NCI-H82 (cell line): ENCODE measurements at places on chromosomes 16 and 17.

DNA sequence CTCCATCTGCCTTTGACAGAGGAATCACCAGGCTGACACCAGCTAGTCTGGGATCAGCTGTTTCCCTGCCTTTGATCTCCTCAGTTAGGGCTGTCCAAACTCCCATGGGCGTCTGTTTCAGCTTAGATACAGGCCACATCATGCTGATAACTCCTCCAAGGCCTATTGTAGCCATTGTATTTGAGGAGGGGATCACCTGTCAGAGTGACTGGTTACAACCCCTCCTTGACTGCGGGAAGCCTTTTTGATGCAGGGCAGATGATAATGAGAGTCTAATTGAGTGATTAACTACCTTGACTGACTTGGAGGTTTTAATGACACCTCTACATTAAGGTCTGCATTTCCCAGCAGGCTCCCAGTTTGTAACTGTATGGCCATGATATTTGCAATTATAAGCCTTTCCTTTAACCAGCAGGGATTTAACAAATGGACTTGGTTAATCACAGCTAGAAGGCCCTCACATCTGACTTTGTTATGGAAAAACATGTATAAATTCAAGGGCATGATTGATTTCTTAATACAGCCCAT is 863.5 kb downstream of the KCNJ2 start:
- DNase-seq: peak; percentile 13

DNA sequence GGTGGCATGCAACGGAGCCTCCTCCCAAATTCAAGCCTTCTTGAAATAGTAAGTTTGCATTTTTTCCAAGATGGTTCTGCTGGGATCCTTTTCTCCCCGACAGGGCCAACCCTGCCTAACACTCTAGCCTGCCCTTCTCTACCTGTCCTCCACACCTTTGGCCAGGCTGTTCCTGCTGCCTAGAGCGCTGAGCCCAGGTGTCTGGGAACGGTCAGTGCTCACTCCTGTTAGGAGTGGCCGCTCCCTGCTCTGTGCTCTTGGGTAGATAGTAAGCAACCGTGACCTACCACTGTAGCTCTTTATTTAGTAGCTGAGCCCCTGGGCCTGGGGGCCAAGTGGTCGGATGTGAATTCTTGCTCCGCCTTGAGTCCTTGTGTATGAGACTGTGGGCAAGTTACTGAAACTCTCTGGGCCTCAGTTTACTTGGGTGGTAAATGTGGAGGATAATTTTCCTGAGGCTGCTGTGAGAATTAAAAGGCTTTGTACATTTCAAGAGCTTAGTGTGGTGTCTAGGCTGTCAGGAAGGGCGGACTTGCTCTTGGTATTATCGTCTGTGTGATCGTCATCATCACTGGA is 44.0 kb upstream of the GSE1 start:
- no peak for DNase-seq

DNA sequence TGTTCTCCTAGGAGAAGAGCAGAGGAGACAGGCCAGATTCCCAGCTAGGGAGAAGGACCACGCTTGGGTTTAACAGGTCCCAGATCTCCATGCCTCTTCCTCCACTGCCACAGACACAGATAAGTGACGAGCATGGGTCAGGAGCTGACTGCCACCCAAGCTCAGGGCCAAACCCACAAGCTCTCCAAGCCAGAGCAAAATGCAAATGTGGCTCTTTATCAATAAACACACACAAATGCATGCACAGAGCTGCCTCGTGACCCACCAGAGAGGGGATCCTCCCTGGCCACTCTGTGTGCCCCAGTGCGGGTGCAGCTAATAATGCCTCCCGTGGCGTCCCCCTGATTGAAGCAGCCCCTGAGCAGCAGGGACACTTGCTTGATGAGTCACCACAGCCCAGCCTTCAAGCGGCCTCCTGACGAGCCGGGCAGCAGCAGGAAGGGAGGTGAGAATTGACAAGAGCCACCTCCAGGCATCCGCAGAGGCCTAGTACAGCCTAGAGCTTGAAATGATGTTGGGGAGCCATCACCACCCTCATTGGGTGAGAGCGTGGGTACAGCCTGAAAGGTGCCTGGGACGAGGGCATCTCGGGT is 143.9 kb downstream of the CCDC182 start:
- DNase-seq: no peak

- no peak for DNase-seq
These were observed 122.0 kb downstream of the IRF8 start for GRCh38 chr16:86020971-86021370.

GRCh38 chr17:5772720-5773119 is 188.4 kb upstream of the NLRP1 start:
- DNase-seq: no peak

DNA sequence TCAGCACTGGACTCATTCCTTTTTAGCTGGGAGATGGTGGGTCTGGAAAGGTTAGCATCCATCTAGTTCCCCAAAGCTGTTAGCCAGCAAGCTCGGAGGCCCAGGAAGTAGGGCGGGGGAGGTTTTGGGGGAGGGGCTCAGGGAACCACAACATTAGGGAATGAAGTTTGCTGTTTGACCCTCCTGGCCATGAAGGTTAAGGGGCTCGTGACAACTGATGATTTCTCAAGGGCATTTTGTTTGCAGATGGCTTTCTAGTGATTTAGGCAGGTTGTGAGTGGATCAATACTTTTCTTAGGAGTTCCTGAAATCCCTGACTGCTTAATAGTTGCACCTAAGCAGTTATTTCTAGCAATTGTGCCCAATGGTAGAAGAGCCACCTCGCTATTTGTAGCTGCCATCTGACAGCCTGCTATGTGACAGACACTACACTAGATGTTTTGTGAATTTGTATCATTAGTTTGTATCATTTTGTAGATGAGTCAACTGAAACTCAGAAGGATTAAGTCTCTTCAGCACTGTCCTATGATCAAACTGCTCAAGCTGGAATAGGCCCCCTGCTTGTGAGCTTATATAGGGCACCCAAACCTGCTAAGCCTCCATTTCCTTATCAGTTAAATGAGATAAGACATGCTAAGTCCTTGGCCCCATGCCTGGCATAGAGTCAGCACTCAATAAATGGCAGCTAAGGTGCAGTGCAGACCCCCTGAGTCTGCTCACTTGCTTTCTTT is 146.4 kb downstream of the IRX3 start:
- peak; percentile 31 for DNase-seq

GRCh38 chr17:42543190-42544079 is 7.4 kb downstream of the NAGLU start:
- DNase-seq: no peak

- DNase-seq: peak; percentile 33
These were observed 714 bp downstream of the SPATA33 start for GRCh38 chr16:89658221-89658879.

GRCh38 chr17:10698096-10698818 is 863 bp downstream of the ADPRM start:
- DNase-seq: peak; percentile 44

GRCh38 chr17:49288388-49288787 is 57.8 kb upstream of the PHOSPHO1 start:
- no peak for DNase-seq

- DNase-seq: peak; percentile 12
These were observed 604.0 kb upstream of the SALL1 start for GRCh38 chr16:51755039-51755501.

DNA sequence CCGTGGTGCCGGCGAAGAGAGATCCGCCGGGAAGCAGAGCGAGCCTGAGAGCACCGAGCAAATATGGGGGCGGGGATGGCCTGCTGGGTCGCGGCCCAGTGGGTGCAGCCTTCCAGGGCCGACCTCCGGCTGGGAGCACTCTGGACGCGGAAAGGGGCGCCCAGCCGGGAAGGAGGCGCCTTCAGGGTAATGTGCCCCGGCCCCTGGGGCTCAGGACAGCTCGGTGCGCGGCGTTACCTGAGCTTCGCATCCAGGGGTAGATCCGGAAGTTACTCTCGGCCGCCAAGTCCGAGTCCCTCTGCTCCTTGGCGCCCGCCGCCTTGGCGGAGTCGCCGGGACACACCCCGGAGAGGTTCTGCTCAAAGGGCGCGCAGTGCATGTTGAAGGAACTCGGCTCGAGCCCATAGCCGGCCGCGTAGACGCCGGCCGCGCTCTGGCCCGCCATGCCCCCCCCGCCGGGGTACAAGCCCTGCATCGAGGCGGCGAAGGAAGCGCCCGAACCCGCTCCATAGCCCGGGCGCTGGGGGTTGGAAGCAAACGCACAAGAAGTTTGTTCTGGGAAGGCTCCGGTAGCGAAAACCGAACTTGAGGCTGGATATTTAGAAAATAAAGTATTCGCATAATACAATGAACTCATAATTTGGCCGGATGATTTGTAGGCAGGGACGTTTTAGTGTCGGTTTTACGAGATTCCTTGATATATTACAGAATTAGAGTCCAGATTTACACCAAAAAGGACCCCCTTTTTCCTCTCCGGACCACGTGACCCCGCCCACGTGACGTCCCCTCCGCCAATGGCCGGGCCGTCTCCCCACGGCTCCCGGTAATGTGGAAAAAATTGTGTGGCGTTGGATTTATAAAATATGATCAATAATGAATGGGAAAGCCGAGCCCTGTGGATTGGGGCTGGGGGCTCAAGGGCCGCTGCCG is at the start of gene HOXB7:
TSS of gene HOXB7 (minus strand) at position 736 of the 930 bp plus-strand sequence. CDS start at position 637, 99 bp downstream.
- DNase-seq: peak; percentile 38

- DNase-seq: peak; percentile 45
These were observed 32.8 kb upstream of the ABCC12 start for GRCh38 chr16:48188449-48189102.

GRCh38 chr16:22969567-22969966 is 155.6 kb downstream of the HS3ST2 start:
- no peak for DNase-seq

DNA sequence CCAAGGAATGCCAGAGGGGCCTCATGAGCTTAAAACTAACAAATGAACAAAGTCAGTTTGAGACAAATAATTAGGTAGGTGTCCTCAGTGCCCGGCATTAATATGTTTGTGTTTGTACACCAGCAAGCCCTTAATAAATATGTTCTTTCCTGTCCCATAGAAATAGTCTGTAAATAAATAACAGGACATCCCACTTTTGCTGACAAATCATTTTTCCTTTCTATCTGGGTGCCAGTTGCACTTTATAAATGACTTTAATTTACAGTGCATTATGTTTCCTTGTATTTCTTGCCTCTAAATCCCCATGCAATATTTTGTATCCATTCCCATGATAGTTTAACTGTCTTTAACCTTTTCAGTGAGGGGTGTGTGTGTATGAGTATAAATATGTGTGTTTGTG is 170.3 kb downstream of the CBLN1 start:
- DNase-seq: no peak

- DNase-seq: no peak
These were observed 115.1 kb upstream of the ZKSCAN2 start for GRCh38 chr16:25372716-25373115.

- no peak for DNase-seq
These were observed 13.0 kb downstream of the CCDC182 start for GRCh38 chr17:57732062-57732461.

DNA sequence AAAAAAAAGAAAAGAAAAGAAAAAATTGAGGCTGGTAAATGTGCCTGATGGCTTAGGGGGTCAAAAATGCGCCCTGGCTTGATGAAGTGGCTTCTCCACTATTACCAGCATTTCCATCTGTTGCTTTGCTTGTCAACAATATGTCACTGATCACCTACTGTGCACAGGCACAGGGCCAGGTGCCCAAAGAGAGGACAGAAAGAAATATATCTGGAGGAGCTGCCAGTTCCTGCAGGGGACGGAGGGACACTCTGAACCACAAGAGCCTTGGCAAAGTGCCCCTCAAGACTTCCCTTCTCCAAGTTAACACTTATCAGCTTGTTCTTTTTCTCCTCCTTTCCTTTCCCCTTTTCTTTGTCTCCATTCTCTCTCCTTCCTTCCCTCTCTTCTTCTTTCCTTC is 34.7 kb downstream of the GINS3 start:
- DNase-seq: no peak

DNA sequence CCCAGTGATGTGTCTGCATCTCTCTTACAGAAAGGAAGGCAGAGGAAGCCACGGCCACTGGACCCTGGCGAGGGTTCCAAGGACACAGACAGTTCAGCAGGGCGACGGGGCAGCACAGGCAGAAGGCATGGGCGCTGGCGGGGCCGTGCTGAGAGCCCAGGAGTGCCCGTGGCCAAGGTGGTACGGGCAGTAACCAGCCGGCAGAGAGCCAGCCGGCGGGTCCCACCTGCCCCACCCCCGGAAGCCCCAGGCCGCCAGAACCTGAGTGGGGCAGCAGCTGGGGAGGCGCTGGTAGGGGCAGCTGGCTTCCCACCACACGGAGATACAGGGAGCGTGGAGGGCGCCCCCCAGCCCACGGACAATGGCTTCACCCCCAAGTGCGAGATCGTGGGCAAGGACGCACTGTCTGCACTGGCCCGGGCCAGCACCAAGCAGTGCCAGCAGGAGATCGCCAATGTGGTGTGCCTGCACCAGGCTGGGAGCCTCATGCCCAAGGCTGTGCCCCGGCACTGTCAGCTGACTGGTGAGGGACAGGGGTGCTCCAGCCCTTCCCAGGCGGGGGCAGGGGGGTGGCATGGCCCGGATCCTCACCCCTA is 7.8 kb downstream of the XYLT2 start:
- no peak for DNase-seq

DNA sequence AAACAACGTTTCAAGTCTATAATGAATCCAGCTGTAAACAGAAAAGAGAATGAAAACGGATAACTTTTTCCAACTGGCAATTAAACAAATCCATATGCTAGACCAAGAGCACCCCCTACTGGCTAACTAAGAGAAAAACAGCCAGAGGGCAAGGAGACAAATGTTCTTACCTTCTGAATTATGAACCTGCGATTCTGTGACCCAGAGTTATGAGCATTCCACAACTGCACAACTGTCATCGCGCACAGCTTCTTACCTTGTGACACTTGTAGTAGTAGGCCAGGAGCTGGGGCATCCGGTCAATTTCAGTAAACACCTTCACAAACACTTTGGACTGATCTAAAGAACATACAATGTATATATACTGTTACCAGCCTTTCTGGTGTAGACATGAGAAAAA is 18.6 kb downstream of the COG7 start:
- DNase-seq: peak; percentile 79

DNA sequence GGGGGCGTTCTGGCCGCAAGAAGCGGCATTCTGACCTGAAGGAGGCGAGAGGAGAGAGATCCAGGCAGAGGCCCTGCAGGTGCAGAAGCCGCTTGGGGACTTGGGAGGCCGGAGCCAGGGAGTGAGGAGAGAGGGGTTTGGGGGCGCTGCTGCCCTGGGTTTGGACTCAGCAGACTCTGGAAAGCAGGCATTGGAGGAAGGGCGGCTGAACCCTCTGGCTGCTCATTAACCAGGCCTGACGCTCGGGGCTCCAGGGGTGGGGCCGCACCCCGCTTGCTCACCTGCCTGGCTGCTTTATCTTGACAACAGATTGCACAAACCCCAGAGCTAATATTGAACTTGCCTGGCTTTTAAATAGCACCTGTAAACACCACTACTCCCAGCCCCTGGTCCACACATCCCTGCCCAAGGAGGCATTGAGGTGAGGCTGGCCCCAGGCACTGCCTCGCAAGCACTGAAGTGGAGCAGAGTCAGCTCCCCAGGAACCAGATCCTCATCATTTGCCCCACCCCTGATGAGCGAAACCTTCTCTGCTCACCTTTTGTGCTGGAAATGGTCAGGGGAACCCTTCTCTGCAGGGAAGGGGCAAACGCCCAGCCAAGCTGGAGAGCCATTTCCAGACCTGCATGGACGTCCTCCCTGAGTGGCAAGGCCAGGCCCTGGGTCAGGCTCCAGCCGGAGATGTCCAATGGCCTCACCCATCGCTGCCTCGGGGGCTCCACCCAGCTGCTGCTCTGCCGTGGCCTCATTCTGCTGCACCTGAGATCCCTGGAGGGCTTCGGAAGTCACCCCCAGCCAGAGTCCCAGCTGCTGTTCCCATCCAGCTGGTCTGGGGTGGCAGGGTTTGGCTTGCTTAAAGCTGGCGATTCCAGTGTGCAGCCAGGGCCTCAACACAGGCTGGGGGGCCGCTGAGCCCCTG is 190.2 kb upstream of the GSE1 start:
- DNase-seq: no peak

GRCh38 chr17:82372249-82373071 is 895 bp downstream of the UTS2R start:
- DNase-seq: no peak
